Smooth muscle cell of the brain vasculature (primary cell): ENCODE measurements at places on chromosomes 2 and 18.

DNA sequence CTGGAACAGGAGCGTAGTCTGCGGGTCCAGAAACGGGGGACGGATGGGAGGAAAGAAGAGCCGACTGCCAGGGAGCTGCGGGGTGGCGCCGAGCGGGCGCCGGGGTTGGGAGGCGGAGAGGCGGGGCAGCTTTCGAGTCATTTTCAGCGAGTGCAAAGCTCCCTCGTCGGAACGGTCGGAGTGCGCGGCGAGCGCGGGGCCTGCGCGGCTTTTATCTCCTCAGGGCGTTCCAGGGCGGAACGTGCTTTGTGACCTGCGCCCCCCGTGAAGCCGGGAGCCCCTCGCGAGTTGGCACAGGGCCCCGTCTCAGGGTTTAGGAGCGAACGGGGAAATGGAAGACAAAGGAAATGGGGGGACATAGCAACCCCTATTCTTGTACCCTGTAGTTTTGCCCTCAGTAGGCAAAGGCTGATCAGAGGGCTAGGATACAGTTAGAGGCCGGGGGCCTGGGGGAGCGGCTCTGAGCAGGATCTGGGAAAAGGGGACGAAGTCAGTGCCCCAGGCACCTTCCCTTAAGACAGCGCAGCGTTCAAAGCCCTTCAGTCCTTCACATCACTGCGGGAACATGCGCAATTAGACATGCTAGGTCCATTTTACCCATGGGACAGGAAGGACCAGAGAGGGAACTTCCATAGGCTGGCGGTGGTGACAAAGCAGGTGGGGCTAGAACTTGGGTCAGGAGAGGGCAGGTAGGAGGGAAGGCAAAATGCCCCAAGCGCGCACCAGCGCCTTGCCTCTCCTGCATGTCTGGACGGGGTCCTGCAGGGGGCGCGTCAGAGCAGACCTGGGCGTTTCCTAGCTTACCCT is 60.1 kb upstream of the IL1RL1 start:
- DNase-seq: no peak

- DNase-seq: no peak
These were observed 1430.4 kb upstream of the ACVR2A start for GRCh38 chr2:146414456-146414855.

GRCh38 chr2:172182624-172183023 is 79.9 kb upstream of the DLX2 start:
- no peak for DNase-seq

DNA sequence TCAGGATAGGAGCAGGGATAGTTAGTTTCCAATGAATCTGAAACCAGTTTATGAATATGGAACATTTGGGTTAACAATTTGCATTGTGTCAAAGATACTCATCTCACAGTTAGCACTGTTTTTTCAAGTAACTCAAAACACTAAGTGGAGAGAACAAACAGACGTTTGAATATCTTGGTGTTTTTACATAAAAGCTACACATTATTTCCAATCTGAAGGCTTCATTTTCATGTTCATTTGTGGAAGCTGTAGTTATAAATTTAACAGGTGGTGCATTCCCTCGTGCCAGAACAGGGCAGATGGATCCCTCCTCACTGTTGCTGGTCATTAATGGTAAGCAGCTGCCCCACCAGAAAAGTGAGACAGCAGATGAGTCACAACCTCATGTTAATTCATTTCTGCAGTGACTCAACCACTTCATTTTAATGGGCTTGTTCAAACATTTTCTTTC is 286.9 kb downstream of the TMX3 start:
- DNase-seq: no peak
